DMS153 (cell line): ENCODE measurements at places on chromosomes 1 and 21.

GRCh38 chr1:165143437-165144065 lies 213.0 kb downstream of the LMX1A start:
- DNase-seq, result peak; percentile 6

- DNase-seq, result no peak
These were observed 12.2 kb upstream of the ACTRT2 start for GRCh38 chr1:3009021-3009420.

- no peak for DNase-seq
These were observed 41.2 kb upstream of the CFAP298 start for GRCh38 chr21:32653326-32653901.

GRCh38 chr21:45596704-45597318 lies 46.7 kb upstream of the PCBP3 start:
- DNase-seq, result peak; percentile 11

- DNase-seq, result no peak
These were observed at the start of gene CCDC190 for GRCh38 chr1:162861101-162861500. Gene CCDC190 (minus strand): TSS chr1:162861175. CDS start chr1:162859646, 1,529 bp downstream.

- DNase-seq, result peak; percentile 36
These were observed 98.8 kb downstream of the RABGAP1L start for GRCh38 chr1:174258148-174258550.

GRCh38 chr1:35825255-35825654 lies 17.4 kb downstream of the AGO4 start:
- DNase-seq, result no peak

- DNase-seq, result no peak
These were observed 5.8 kb downstream of the TTLL10 start for GRCh38 chr1:1179346-1179982.

DNA sequence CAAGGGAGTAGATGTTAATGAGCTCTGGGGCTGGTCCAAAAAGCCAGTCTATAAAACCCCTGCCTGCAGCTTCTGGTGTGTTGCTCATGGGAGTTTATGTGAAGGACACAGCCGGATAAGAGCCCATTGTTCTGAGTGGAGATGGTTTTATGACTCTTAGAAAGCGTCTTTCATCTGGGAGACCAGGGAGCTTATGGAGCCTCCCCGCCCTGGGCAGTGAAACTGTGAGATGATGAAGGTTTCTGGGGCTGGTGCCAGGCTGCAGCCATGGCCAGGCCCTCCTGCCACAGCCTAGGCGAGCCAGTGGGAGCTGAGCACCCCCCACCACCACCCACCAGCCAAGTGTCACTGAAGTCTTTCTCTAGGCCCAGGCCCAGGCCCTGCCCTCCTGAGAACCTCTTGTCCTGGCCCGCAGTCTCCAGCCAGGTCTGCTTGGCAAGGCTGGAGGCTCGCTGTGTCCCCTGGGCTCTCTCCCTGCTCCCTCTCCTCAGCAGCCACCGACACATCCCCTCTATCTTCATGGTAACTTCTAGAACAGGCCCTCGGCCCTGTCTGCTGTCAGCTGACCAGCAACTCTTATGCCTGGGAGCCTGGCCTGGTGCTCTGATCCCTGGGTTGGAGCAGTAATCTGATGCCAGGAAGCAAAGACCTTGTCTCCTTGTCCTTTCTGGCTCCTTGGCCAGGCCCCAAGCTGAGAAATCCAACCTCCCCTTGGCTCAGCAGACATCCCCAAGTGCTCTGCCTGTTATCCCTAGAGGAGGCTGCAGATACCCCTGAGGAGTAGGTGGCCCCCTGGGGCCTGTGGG lies 7.6 kb upstream of the ARHGEF10L start:
- DNase-seq, result peak; percentile 13

DNA sequence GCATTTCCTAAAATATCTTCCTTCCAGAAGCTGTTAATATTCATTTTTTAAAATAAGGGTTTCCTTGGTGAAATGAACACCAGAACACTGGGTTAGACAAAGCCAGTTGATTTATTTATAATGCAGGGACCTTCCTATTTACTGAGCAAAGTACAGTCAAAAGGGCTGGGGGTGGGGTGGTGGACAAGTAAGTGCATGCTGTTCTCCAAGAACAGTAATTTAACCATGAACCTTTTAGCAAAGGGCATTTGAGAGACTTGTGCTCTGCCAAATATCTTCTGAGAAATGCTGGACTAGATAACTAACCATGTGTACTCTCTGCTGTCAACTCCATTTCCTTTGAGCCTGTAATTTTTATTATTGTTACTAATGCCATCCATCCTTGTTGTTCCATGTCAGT lies 100.2 kb downstream of the OMA1 start:
- DNase-seq, result no peak

- no peak for DNase-seq
These were observed 19.3 kb upstream of the HEATR1 start for GRCh38 chr1:236623371-236624166.

- no peak for DNase-seq
These were observed 65.7 kb upstream of the ECE1 start for GRCh38 chr1:21355956-21356355.

GRCh38 chr1:93448983-93449804 lies 1.3 kb downstream of the FNBP1L start:
- peak; percentile 44 for DNase-seq

GRCh38 chr1:11156963-11157362 lies 32.2 kb upstream of the ANGPTL7 start:
- no peak for DNase-seq

DNA sequence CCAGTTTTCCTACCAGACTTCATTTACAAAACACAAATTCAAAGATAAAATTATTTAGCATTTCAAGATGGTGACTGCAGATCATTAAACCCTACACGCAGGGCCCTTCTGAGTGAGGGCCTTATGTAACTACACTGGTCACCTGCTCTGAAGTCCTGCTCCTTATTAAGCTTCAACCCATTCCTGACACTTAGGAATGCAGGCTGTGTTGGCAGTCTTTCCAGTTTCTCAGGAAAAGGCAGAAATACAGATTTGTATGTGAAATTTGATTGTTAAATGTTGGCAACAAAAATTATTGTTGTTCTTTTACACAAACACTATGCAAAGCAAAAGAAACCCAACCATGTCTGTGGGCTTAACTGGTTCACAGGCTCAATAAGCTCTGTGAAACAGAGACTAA lies 25.8 kb upstream of the BCAS2 start:
- DNase-seq, result no peak

- DNase-seq, result no peak
These were observed 26.4 kb upstream of the LRRC8D start for GRCh38 chr1:89794406-89794805.

DNA sequence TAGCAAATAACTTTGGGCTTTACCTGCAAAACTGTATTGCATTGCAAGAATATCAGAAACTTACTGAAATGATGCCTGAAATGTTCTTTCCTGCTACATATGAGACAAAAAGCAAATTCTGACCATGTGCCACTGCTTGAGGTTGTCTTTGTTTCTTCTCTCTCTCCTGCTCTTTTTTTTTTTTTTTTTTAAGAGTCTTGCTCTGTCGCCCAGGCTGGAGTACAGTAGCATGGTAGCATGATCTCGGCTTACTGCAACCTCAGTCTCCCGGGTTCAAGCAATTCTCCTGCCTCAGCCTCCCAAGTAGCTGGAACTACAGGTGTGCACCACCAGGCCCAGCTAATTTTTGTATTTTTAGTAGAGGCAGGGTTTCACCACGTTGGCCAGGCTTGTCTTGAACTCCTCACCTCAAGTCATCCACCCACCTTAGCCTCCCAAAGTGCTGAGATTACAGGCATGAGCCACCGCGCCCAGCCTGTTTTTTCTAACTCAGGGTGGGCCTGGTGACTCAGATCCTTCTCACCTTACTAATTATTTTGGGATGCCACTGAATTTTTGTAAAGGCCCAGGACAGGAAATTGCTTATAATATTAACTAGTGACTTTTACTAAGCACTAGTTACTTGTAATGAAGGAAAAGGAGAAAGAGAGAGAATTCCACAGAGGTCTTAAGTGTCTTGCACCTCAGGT lies 35.9 kb downstream of the DNASE2B start:
- no peak for DNase-seq

GRCh38 chr1:62425041-62425440 lies 11.8 kb upstream of the USP1 start:
- DNase-seq, result no peak

- DNase-seq, result no peak
These were observed 160.5 kb downstream of the PTBP2 start for GRCh38 chr1:96882096-96882495.

GRCh38 chr1:163824006-163824405 lies 502.3 kb downstream of the NUF2 start:
- no peak for DNase-seq

GRCh38 chr1:58456470-58456869 lies 90.1 kb downstream of the OMA1 start:
- no peak for DNase-seq

DNA sequence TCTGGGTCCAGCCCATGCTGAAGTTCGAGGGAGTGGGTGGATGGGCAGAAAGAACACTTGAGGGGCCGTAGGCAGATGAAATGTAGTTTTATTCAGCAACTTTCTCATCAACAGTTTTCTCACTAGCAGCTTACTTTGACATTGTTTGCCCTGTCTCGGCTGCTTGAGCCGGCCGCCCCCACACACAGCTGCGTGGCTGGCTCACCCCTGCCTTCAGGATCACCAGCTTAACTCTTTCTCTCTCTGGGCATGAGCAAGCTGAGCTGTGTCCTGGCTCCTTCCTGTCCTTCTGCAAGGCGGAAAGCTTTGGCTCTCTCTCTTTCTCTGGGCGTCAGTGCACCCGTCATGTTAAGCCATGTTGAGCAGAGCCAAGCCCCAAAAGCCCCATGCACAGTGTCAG lies 104.4 kb upstream of the GNG12 start:
- DNase-seq, result no peak

DNA sequence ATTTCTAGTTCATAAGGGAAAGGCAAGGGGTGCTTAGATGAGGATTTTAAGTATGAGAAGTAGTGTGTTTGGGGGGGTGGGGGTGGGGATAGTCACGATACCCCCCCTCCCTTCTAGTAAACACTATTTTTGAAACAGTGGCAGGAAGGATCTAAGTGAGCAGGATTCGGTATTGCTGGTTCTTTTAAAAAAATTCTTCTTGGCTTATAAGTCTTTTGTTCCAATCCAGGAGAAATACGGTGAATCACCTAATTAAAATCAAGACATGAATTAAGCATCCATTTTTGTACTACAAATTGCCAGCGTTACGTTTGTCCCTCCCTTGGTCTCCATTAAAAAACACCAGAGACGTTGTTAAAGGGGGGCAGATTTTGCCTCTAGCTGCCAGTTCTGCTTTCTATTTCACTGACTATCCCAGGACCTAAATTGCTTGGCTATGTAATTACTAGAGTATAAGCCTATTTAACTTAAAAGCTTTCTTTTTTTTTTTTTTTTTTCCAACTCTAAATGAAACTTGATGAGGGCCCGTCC lies 911 bp downstream of the LMO4 start:
- DNase-seq, result no peak

DNA sequence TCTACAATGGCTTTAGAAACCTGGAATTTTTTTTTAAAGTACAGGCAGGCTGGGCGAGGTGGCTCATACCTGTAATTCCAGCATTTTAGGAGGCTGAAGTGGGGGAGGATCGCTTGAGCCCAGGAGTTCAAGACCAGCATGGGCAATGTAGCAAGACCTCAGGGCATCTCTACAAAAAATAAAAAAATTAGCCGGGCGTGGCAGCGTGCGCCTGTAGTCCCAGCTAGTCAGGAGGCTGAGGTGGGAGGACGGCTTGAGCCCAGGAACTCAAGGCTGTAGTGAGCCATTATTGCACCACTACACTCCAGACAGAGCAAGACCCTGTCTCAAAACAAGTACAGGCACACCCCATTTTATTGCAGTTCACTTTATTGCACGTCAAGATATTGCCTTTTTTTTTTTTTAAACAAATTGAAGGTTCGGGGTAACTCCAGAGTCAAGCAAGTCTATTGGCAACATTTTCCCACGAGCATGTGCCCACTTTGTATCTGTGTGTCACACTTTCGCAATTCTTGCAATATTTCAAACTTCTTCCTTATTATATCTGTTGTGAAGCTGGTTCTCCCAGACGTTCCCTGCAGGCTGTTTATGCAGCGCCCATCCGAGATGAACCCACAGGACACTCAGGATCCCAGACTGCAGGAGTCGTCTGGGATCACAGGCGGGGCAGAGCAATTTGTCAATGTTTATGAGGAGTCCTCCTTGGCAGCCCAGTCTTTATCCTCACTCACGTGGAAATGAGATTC lies 4.7 kb downstream of the HES2 start:
- no peak for DNase-seq

DNA sequence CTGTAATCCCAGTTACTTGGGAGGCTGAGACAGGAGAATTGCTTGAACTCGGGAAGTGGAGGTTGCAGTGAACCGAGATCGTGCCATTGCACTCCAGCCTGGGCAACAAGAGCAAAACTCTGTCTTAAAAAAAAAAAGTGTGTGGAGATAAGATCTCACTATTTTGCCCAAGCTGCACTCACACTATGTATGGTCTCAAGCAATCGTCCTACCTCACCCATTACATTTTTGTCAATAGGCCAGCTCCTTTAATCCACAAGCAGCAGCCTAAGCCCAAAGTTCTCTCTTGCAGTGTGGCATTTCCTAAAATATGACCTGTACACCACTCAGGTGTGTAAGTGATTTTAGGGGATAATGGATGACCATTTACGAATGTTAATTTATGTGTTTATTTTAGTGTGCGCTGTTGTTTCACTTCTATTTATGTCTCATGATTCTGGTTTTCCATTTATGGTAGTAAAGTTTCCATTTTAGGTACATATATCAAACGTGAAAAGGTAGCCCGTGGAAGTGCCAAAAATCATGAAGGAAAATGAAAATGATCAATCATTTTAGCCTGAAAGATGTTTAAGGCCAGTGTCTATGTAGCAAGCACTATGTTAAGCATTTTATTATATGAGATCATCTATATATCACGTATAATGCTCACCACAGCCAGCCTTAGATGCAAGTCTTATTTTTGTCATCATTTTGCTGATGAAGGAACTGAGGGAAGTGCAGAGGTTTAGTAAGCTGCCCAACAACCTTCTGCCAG lies 5.6 kb downstream of the LCK start:
- DNase-seq, result no peak

- DNase-seq, result no peak
These were observed 313.1 kb downstream of the PTBP2 start for GRCh38 chr1:97034651-97035050.

- no peak for DNase-seq
These were observed 127.2 kb downstream of the PTPRU start for GRCh38 chr1:29363536-29363935.

DNA sequence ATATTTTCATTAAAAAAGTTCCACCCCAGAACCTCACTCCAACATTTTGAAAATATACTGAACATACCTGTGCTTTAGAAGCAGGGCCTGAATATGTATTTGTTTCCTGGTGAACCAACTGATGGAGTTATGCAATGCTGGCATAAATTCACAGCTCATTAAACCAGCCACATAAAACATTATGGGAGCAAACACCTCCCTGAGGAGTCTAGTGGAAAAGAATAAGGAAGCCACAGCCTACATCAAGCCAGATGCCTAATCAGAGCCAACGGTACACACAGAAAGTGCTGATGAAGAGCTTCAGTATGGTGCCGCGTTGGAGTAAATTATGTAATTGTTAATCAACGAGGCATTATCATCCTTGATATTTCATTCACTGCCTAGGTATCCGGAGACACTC lies 199.5 kb downstream of the AJAP1 start:
- peak; percentile 78 for DNase-seq

DNA sequence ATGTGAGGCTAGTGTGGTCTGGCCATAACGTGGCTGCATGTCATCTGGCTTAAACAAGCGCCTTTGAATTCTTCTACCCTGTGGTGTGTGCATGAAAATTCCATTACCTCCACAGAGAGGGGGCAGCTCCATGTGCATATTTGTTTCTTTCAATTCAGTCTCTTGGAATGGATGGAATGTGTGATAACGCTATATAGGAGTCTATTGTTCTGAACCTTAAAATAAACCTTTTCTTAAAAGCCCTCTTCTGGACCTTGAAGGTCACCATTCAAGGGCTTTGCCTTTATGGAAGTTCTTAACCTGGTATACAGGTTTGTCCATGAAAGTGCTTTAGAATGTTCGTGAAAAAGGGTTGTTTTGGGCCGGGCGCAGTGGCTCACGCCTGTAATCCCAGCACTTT lies 118.2 kb upstream of the ADGRL2 start:
- no peak for DNase-seq
